ENCODE measurements at places on chromosomes 11 and 22.

DNA sequence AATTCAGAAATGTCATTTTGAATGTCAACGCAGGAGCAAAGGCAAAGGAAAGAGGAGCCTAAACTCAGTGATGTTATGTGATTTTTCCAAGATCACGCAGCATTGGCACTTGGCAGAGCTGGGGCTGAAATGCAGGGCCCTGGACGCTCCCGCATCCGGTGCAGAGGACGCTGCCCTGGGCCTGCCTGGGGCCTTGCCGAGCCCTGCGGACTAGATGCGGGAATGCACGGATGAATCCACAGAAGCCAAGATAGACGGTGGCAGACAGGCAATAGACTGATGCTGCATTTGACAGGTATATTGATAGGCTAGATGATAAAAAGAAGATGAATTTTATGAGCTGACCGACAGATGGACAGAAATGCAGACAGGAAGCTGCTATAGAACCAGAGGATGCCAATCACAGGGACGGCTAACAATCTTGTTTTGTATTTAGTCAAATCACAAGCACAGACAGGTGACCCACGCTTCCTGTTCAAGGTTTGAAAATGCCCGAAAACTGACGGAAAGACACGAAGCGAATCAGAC is 696 bp upstream of the MARK2 start:
- DNase-seq, result no peak

DNA sequence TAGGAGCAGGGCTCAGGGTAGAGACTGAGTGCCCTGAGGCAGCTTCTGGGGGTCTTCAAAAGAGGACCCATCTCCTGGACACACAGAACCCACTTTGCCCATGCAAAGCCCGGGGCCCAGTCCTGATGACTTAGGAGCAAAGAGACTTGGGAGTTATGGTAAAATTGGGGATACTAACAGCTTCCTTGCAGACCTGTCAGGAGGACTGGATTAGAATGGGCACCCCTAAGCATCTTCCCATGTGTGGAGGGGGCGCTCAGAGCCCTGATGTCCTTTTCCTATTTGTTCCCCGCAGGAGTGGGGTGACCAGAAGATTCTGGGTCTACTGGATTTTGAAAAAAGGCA is 100.0 kb downstream of the WNT7B start:
- DNase-seq, result no peak

GRCh38 chr11:66267039-66267378 is 1.4 kb upstream of the RAB1B start:
- DNase-seq, result no peak

DNA sequence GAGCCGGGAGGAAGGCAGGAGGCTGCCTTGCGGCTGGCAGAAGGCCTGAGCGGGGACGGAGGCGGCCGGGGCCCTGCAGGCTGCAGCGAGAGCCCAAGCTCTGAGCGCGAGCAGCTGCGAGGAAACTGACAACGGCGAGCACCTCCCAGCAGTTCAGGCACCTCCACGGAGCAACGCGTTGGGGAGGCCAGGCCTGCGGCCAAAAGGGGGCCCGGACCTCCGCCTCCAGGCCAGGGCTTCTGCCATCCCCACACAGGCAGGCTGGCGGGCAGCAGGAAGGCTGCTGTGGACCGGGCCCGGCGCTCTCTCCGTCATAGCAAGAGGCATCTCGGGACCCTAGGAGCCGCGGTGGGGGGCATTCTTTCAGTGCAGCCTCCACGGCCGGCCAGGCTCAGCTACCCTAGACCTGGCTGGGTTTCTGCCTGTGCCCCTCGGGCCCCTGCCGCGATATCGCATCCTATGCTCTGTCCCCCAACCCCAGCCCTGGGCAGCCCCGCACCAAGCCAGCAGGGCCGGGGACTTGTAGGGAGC is 22.9 kb upstream of the SLC22A12 start:
- no peak for DNase-seq

DNA sequence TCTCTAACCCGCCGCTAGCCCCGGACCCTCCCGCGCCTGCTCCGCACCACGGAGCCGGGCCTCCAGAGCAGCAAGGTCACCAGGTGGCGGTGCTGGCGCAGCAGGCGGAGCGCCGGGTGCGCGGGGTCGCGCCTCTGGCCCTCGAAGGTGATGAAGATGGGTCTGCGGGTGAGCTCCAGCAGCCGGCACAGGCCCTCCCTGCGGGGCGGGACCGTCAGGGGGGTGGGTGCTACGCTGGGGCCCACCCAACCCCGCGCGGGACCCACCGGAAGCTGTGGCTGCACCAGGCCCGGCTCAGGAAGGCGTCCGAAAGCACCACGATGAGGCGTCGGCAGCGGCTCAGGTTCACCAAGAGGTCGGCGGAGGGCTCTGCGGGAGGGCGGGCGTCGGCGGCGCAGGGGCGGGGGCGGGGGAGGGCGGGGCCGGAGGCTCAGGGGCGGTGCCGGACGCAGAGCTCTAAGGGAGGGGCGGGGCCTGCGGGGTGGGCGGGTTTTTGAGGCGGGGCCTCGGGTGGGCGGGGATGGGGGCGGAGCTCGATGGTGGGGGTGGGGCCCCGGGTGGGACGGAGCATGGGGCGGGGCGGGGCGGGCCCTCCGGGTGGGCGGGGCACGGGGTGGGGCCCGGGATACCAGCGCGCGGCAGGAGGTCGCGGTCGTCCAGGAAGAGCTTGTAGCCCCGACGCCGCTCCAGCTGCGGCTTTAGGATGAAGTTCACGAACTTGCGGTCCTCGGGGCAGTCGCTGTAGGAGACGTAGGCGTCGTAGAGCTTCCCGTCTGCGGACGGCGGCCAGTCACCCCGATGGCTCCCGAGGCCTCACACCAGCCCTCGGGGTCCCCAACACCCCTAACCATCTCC is 7.8 kb downstream of the SIGIRR start:
- DNase-seq, result peak; percentile 98

- DNase-seq, result no peak
These were observed 110.6 kb downstream of the NECTIN1 start for GRCh38 chr11:119618208-119618909.

DNA sequence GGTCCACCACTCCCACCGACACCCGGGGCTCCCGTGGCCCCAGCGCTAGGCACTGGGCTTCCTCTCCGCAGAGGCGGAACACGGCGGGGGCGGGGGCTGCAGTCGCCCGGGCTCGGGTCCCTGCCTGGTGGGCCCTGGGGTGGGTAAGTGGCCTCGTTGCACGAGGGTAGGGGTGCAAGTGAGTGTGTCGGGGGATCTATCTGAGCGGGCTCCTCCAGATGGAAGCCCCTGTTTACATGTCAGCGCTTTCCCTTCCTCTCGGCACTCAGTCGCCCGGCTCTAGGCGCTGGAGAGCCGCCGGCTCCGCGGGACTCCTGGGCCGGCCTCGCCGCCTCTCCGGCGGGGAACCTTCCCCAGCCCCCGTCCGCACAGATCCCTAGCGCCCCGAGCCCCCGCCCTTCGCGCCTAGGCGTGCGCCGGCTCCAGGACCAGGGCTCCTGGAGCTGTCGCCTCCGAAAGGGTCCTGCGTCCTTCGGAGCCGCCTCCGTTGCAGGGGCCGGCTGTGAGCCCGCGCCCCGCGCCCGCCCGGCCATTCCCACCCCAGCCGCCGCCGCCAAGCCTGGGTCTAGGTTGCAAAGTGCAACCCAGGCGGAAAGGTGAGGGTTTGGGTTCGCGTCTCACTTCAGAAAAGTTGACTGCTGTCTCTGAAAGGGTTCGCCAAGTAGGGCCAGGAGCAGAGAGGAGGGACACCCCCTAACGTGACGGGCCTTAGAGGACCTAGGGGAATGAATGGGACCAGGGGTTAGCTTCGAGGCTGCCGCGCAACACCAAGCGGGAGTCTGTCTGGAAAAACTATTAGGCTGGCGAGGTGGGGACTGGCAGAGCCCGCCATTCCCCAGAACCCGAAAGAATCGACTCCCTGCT is 978 bp downstream of the FLI1 start:
- DNase-seq, result peak; percentile 53

- DNase-seq, result no peak
These were observed 8.8 kb upstream of the CTSD start for GRCh38 chr11:1772270-1773130.

GRCh38 chr11:103332409-103332808 is 223.2 kb downstream of the DYNC2H1 start:
- DNase-seq, result no peak

- DNase-seq, result no peak
These were observed 26.3 kb upstream of the SORL1-AS1 start for GRCh38 chr11:121478895-121479697.

DNA sequence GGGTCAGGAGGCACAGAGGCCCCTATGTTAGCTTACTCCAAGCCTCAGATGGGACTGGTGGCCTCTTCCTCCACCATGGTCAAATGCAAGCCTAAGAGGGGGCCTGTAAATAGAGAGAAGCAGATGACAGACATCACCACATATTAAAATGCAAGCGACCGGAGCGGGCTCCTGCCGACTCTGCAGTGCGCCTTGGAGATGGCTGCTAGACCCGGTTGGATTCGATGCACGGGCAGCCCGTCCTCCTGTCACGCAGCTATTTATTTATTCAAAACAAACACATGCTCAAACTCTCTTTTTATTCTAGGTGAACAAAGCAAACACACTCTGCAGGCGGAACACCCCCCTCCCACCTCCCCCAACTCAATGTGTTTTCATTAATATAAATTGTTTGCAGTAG is 208.0 kb downstream of the DSCAML1 start:
- DNase-seq, result no peak

- DNase-seq, result no peak
These were observed 1299.3 kb downstream of the BRD1 start for GRCh38 chr22:48528221-48528915.

DNA sequence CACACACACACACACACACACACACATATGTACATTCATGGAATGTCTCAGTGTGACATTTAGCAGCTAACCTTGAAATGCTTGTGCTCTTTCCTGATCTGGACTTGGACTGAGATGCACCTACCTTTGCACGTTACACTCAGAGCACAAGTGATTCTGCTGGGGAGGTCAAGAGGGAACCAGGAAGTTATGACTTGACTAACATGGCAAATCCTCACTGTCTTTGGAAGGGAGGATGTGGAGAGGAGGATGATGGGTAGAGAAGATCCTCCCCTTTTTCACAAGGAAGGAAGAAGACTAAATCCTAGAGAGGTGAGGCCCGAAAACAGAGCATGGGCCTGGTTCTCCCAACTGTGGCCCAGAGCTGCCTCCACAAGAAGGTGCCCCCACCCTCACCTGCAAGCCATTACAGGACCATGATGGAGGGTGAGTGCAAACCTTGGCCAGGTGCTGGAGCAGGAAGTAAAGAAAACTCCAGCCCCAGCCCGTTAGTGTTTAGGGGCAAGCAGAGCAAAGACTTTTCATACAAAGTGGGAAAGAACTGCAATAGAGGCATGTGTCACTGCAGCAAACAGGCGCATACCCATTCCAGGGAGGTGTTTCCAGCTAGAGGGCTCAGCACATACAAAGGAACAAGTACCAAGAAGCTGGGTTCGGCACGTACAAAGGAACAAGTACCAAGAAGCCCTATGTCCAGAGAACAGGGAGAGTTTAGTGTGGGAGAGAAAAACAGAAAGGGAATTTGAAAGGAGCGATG is 26.4 kb downstream of the SCN4B start:
- DNase-seq, result no peak

GRCh38 chr11:61042537-61042936 is 59.8 kb upstream of the CD5 start:
- DNase-seq, result no peak

DNA sequence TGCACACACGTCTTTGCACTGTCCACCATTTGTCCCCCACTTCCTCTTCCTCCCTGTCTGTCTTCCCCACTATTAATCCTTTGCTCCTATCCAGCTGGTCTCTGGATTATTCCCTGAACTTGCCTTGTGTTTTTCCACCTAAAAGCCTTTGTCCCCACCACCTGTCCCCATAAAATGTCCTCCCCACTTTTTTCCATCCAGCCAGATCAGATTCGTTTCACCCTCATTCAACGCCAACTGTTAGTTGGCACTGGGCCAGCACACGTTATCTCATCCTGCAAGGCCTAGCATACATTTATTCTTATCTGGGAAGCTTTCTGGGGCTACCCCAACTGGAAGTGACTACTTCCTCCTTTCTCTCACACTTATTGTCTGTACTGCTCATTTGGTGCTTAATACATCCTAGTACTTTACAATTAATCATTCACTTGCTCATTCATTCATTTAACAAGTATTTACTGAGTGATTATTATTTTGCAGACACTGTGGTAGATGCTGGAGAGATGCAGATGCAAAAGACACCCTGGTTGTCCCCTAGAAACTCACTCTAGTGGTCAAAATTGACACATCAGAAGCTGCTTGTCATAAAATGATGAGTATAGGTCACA is 96.2 kb downstream of the RASSF10 start:
- DNase-seq, result no peak

- DNase-seq, result no peak
These were observed 43.9 kb upstream of the GRIK4 start for GRCh38 chr11:120467627-120468026.

- DNase-seq, result no peak
These were observed 2.0 kb upstream of the CCDC73 start for GRCh38 chr11:32796425-32796824.

GRCh38 chr11:131064373-131064991 is 148.2 kb upstream of the SNX19 start:
- DNase-seq, result peak; percentile 74

- DNase-seq, result no peak
These were observed 1.7 kb upstream of the DIXDC1 start for GRCh38 chr11:111935317-111936039.

DNA sequence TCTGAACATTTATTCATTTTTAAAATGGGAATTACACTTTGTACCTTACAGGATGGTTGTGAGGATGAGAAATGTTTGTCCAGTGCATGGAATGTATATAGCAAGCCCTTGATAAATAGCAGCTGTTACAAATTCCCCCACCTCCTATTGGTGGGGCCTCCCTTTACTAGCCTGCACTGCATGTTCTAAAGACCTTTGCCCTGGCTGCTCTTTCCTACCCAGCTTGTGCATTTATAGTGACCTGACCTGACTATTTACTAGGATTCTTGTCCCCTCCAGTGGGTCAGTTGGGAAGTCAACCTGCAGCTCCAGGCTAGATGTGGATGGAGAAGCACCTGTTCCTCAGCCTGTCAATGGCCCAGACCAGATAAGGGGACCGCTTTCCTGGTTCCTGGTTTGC is 180.3 kb downstream of the HIPK3 start:
- no peak for DNase-seq

GRCh38 chr11:111910676-111911562 is 651 bp downstream of the CRYAB start:
- no peak for DNase-seq

GRCh38 chr11:61577383-61578118 is 3.3 kb downstream of the SYT7 start:
- no peak for DNase-seq

DNA sequence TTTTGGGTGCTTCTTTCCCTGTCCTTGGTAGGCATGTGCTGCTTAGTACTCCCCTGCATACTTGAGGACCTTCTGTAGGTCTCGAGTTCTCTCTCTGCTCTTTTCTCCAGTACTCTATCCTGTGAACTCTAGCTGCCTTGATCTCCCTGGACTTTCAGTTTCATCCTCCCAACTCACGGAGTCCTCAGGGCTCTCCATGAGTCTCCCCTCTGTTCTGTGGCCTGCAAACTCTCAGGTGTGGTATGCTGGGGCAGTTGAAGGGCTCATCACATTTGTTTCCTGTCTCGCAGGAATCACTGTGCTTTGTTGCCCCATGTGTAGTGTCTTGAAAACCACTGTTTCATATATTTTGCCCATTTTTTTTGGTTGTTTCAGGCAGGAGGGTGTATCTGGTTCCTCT is 3.3 kb upstream of the PACS1 start:
- DNase-seq, result no peak

GRCh38 chr22:35600476-35600875 is 16.7 kb downstream of the MB start:
- DNase-seq, result no peak

GRCh38 chr11:44759743-44760476 is 33.1 kb downstream of the TSPAN18 start:
- no peak for DNase-seq

GRCh38 chr11:58613228-58613627 is 9.2 kb upstream of the CNTF start:
- DNase-seq, result no peak
